ENCODE measurements at places on chromosomes 16 and 17. TPM values are rescaled to one million over a fixed set of nuclear protein-coding genes. Genes with fewer than 3 reads are reported as not detected.

Gene GUCY2D
- not detected for total RNA-seq

Gene PYY
- total RNA-seq: not detected

Gene SLFN11
- total RNA-seq: 32.1 TPM

Gene COL1A1
- total RNA-seq: 0.55 TPM

- peaks cover 38% of the 10 kb centered on the region for H3K36me3 ChIP-seq
- no peak overlapping the region for H3K4me3 ChIP-seq
- DNase-seq: no peak
Measured at GRCh38 chr16:19689342-19689741, 28.7 kb downstream of the KNOP1 start.

DNA sequence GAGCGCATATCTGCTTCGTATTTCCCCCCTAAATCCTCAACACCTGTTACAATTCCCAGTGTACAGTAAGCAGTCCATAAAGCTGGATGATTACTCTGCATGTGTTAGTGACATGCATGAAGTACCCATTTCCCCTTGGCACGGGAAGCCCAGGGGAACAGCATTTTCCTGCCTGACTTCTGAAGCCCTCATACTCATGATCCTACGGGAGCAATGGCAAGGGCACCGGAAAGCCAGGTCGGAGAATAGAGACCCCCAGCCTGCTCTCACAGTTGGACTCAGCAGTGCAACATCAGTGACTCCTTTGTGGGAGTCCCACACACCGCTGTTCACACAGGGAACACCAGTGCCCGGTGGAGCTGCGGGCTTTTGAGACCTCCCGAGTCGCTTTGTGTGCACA, 336.9 kb downstream of the CDH13 start:
- no peaks in the 10 kb centered on the region for H3K36me3 ChIP-seq
- H3K27ac ChIP-seq: no peak overlapping the region
- H3K4me3 ChIP-seq: no peak overlapping the region
- DNase-seq: no peak
- H3K27me3 ChIP-seq: no peaks in the 10 kb centered on the region
- no peaks in the 10 kb centered on the region for H3K4me1 ChIP-seq

DNA sequence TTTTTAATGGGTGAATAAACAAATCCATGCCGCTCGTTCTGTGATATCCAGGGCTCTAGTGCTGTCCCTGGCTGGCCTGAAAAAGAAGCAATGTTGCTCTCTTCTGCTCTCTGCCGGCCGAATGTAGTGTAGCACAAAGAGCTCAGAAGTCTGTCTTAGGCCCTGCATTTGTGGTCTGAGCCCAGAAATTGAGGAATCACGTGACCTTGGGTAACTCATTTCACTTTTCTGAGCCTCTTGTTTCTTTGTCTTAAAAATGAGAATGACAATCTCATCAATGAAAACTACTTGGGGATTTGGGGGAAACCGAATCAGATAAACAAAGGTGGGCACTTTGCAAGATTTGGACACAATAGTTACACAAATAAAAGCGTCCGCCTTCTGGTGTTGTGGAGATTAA, 381.6 kb upstream of the ASIC2 start:
- no peak overlapping the region for H3K27ac ChIP-seq
- peaks cover 9% of the 10 kb centered on the region for H3K27me3 ChIP-seq
- no peak overlapping the region for H3K4me3 ChIP-seq
- no peaks in the 10 kb centered on the region for H3K36me3 ChIP-seq
- no peaks in the 10 kb centered on the region for H3K4me1 ChIP-seq
- DNase-seq: peak; percentile 62

- no peaks in the 10 kb centered on the region for H3K27me3 ChIP-seq
- DNase-seq: no peak
- peaks cover 11% of the 10 kb centered on the region for H3K36me3 ChIP-seq
- H3K27ac ChIP-seq: no peak overlapping the region
Measured at GRCh38 chr16:84475643-84476240, 28.7 kb downstream of the MEAK7 start.

DNA sequence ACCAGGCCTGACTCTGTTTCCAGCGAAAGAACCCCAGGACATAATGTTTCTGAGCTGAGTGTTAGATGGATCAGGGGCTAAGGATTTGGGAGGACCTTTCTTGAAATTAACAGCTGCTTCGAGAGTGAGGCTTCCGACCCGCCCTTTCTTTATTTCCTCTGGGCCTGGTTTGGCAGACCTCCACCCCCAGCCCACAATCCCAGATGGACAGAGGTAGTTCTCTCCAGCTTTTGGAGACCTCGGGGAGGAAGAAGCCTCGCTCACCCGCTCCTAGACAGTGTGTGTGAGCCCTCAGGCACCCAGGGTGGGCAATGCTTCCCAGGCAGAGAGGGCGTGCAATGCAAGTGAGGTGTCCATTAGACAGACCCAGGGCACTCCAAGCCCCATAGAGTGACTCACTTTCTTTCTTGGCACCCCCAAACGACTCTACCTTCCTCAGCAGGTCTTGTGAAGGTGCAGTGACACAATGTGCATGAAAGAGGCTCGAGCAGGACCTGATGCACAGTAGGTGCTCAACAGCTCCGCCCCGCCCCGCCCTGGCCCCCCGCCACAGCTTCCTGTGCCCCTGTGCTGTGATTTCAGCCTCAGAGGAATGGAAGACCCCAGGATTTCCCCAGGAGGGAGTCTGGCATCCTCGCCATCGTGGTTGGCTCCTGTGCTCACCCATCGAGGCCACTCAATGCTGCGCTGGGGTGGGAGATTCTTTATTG, 50.7 kb upstream of the TOB1 start:
- no peaks in the 10 kb centered on the region for H3K27me3 ChIP-seq
- H3K27ac ChIP-seq: peak overlapping the region; percentile 63
- peaks cover 66% of the 10 kb centered on the region for H3K4me1 ChIP-seq
- no peak for DNase-seq
- H3K4me3 ChIP-seq: no peak overlapping the region

DNA sequence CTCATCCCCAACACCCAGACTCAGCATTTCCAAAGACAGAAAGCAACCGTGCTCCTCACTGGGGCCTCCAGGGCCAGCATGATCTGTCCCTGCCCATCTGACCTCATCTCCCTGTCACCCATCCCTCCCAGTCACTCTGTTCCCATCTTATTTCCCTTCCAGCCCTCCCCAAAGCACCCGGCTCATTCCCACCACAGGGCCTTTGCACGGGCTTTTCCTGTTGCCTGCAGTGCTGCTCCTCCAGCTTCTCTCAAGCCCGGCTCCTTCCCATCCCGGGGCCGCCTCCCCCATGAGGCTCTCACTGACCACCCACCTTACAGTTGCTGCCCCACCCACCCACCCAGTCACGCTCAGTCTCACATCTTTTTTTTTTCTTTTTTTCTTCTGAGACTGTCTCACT, 54.8 kb downstream of the RMI2 start:
- H3K27ac ChIP-seq: no peak overlapping the region
- H3K4me3 ChIP-seq: no peak overlapping the region
- DNase-seq: no peak
- H3K4me1 ChIP-seq: no peaks in the 10 kb centered on the region
- H3K27me3 ChIP-seq: no peaks in the 10 kb centered on the region
- H3K36me3 ChIP-seq: no peaks in the 10 kb centered on the region

All from activated CD4-positive, alpha-beta T cell treated with anti-CD3 and anti-CD28 coated beads, Interleukin-2, amount 10 ng/mL, durations not matched to agents 7 days and 5 days (primary cell).